Activated T-cell treated with anti-CD3 and anti-CD28 coated beads for 48 hours (primary cell): ENCODE measurements at places on chromosomes 3 and 15.

DNA sequence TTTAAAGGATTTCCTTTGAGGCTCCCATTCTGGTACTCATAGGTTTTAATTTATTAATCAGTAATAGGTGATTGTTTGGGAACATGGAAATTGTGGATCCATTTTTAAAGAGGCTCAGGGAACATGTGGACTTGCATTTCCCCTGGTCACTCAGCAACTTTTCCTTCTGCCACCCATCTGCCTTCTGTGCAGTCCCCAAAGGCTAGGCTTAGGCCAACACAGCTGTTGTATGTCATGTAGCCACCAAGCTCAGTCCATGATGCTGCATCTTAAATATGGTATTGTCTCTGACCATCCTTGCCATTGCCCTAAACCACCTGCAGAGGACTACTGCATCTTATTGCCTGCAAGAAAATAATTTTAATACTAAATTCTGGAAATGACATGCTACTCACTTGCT is 416.7 kb upstream of the SEMA6D start:
- DNase-seq: no peak

GRCh38 chr15:57444877-57445513 is 68.7 kb downstream of the CGNL1 start:
- no peak for DNase-seq

- DNase-seq: no peak
These were observed 370.1 kb downstream of the LRTM1 start for GRCh38 chr3:54557538-54558428.

DNA sequence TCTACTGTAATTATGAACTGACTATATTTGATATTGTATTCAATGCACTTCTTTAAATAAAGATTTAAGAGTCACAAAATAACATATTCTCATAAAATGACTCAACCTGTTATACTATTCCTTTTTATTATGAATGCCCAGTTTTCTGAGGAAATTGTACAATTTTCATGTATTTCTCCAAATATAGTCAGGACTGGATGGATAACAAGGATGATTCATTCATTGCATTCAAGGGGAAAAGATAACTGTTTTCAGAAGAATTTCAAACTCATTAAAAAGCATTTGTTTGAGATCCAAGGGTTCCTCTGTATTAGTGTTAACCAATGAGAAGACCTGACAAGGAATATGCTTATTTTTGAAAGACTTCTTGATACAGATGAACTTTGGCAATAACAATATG is 163.7 kb downstream of the MEIS2 start:
- no peak for DNase-seq

DNA sequence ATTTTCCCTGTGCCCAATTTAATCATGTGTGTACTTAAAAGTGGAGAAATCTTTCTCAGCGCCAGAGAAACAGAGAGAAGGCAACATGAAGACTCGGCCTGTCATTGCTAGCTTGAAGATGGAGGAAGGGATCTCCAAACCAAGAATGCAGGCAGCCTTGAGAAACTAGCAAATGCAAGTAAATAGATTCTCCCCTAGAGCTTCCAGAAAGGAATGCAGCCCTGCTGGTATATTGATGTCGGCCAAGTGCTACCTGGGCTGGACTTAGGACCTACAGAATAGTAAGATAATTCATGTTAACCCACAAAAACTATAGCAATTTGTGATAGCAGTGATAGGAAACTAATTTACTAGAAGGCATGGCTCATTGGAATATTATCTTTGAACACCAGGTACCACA is 150.9 kb upstream of the ABI3BP start:
- no peak for DNase-seq

DNA sequence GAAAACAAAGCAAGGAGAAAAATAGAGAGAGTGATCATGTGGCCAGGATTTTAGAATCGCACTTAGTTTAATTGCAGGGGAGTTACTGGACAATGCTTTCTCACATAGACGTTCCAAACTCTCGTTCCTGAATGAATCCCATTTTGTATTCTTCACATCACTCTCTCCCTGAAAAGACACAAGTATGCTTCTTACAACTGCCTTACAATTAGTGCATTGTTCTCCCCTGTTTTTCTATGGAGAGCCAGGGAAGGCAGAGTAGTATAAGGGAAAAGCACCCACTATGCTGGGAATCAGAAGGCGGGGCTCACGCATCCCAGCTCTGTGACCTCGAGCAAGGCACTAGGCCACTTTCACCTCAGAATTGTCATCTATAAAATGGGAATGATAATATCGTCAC is 14.4 kb downstream of the TMOD2 start:
- DNase-seq: no peak

GRCh38 chr3:156678197-156678596 is 3.8 kb downstream of the TIPARP start:
- DNase-seq: no peak

DNA sequence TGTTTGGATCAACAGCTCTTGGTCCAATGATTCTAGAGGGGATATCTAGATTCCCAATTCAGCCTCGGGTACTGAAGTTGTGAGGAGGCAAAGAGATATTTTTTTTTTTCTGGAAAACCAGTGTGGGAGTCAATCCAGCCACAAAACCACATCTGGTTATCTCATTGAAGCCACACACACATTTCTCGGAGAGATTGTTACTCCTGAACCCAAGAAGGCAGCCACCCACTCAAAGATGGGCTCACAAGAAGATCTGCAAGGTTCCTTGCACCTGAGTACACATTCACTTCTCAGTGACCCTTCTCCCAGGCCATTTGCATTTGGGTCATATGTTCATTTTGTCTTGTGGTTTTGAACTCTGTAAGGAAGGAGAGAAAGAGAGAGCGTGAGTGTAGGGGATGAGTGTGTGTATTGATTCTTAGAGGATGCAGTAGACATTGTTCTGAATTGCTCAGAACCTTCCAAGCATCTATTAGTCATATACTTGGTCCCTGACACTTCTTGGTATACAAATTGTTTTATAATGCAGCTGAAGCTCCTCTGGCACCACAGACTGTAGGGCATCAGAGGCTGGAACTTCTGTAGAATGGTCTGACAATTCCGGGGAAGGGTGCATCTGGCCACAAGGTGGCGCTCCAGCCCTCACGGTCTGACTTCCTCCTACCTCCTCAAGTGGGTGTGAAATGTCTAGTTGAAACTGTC is 39.3 kb upstream of the TRA2B start:
- DNase-seq: peak; percentile 83

GRCh38 chr3:56758539-56758981 is 43.2 kb downstream of the ARHGEF3 start:
- no peak for DNase-seq

- no peak for DNase-seq
These were observed 170.2 kb downstream of the PLCL2 start for GRCh38 chr3:17054982-17055343.
